Muscle of arm (tissue), 14 donors: ENCODE measurements at places on chromosomes 3 and 15.
A peak's percentile ranks its signal among the peaks of the same experiment; 100 is the strongest.

DNA sequence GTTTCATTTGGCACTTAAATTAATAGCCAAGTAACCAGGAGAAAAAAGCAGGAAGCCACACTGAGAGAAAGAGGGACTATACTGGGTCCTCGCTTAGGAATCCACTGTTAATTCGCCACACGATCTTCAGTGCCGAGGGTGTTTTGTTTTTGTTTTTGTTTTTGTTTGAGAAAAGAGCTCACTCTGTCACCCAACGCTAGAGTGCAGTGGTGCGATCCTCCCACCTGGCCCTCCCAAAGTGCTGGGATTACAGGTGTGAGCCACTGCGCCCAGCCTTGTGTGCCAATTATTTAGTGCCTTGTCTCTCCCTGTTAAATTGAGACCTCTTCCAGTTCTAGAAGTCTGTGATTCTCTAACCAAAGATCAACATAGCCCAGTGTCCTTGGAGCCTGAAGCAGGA lies 53.8 kb upstream of the TPM1 start:
- DNase-seq: no peak

DNA sequence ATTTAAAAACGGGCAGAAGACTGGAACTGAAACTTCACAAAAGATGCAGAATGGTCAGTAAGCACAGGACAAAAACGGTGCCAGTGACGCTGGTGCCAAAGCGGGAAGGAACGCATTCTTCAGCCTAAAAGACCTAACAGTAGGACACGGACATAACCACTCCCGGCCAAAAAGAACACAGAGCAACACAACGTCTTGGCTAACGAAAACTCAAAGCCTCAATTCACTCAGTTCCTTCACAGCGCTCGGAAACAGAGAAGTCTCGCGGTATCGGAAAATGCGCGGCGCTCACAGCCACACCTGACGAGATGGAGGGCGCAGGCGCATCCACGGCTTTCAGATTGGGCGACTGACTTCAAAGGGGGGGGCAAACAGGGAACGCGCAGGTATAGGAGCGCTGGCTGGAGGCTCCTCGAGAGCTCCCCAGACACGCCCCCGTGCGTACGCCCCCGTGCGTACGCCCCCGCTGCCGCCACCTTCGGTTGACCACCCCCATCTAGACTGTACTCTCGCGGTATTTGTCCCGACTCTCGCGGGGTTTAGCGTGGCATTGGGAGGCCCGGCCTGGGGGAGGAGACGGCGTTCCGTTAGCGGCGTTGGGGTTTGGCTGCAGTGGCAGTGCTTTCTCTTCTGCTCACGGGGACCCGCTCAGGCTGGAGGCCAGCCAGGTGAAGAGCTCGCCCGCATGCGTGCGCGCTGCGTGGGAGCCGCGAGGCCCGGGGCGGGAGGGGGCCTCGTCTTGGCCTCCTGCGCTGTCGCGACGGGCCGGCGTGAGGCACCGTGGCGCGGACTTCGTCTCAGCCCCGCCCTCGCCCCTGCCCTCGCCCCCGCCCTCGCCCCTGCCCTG lies at the start of gene NKTR:
Gene NKTR (plus strand): TSS at position 576 of the 847 bp plus-strand sequence. CDS start 321 bp downstream, outside the sequence.
- DNase-seq: peak; percentile 99

DNA sequence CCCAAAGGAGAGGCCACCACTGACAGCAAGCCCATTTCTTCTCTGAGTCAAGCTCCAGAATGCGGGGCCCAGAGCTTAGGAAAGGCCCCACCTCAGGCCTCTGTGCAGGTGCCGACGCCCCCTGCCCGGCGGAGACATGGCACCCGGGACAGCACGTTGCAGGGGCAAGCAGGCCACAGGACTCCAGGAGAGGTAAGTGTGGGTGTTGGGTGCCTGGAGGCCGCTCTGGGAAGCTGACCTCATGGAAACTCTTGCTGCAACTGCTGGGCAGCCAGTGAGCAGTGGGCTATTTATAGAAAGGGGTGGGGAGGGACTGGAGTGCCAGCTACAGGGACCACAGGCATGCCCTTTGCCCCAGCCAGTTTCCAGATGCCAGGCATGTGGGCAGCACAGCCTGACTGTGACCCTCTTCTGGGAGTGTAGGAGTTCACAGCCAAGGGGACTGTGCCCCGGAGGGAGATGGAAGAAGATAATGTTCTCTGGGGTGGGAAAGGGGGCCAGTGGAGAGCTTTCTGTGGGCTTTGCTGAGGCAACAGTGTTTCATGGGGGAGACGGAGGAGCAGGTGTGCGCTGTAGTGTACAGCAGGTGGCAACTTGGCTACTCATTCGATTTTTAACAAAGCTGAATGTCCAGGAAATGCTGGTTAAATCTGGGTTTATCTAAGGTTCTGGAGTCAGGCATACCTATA lies 23.7 kb downstream of the ALPK3 start:
- no peak for DNase-seq

DNA sequence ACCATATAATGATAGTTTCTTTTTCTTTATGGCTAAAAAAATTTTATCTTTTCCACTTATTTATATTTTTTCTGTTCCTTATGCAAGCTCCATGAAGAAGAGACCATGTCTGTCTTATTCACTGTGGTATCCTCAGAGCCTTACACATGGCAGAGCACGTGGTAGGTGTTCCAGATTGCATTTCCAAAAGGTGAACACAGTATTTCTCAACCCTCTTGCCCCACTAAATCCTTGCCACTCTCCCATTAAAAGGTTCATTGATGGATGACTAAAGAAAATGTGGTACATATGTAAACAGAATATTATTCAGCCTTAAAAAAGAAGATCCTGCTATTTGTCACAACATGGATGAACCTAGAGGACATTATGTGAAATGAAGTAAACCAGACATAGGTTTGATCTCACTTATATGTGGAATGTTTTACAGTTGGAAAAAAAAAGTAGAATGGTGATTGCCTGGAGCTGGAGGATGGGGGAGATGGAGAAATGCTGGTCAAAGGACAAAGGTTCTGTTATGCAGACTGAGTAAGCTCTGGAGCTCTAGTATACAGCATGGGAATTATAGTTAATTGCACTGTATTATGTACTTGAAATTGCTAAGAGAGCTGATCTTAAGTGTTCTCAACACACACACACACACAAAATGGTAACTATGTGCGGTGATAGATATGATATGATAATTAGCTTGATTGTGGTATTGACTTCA lies 266.7 kb downstream of the CNTN3 start:
- DNase-seq: no peak

- no peak for DNase-seq
Measured at GRCh38 chr3:53996141-53996874, 104.6 kb upstream of the SELENOK start.

- no peak for DNase-seq
Measured at GRCh38 chr3:128825117-128825725, 54.2 kb upstream of the ACAD9 start.

- no peak for DNase-seq
Measured at GRCh38 chr3:12002912-12003311, 1.3 kb upstream of the SYN2 start.

DNA sequence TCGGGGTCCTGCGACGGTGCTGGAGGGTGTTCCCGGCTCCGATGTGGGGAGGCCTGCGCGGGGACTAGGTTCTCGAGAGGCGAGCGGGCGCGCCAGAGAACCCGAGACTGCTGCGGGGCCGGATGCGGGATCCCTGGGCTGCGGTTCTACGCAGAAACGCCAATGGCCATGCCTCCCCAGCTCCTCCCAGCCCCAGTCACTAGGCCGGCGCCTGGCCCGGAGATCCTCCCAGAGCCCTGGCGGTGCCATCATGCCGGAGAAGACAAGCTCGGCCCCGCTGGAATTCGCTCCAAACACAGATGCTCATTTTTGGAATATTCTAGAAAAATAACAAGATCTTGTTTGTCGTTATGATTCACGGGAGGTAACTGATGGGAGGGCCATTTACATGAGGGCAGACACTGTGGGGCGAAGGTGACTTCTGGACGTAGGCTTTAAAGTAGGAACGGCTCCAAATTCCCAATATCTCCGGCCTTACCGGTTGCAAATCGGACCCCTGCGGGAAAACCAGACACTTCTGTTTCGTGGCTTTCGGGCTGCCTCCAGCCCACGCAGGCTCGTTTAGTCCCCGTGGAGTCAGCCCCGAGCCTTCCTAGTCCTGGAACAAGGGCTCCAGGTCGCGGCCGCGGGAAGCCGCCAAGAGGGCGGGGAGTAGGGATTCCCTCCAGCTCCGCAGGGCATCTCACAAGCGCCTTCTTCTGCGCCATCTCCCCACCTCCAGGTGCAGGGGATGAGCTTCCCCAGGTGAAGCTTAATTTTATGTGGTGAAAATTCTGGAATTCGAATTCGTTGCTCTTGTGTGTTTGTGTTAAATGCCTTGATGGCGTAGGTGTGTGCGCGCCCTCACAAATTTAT lies 74.8 kb upstream of the POLG start:
- no peak for DNase-seq

GRCh38 chr3:71927505-71928066 lies 142.6 kb upstream of the PROK2 start:
- no peak for DNase-seq

DNA sequence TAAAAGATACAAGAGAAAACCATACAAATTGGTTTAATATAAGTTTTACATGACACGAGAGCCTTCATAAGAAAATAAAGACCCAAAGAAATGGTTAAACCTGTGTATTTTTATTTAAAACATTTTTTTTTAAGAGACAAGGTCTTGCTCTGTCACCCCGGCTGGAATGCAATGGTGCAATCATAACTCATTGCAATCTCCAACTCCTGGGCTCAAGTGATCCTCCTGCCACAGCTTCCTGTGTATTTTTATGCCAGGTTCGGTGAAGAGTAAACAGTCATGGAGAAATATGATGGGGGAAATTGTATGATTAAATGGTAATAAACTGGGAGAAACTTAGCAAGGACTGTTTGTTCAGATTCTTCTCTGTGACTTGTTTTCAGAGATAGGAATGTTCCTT lies 441.0 kb downstream of the TUSC7 start:
- DNase-seq: no peak
